Brain (organoid and tissue), 16 donors: ENCODE measurements at places on chromosomes 7 and 10.
A peak's percentile ranks its signal among the peaks of the same experiment; 100 is the strongest.

DNA sequence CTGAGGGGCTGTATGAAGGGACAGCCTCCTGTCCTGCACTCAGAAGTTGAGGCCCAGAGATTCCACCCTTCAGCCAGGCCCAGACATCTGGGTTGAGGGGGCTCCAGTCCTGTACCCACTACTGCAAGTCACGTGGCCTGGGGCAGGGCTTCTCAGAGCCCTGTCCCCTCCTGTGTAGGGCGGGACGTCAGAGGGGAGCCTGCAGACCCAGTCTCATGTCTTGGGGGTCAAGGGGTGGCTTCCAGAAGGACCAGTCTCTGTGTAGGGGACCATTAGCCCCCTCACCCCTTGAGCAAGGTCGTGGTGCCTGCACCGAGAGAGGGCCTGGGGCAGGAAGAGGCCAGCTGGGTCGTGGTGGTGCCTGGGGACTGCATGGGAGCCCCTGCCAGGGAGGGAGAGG is 593 bp upstream of the PILRA start:
- DNase-seq = no peak

- peak; percentile 90 for DNase-seq
Observed at GRCh38 chr7:26658389-26659084, 205.9 kb downstream of the SKAP2 start.

- no peak for DNase-seq
Observed at GRCh38 chr10:33094263-33095051, 136.4 kb upstream of the ITGB1 start.

DNA sequence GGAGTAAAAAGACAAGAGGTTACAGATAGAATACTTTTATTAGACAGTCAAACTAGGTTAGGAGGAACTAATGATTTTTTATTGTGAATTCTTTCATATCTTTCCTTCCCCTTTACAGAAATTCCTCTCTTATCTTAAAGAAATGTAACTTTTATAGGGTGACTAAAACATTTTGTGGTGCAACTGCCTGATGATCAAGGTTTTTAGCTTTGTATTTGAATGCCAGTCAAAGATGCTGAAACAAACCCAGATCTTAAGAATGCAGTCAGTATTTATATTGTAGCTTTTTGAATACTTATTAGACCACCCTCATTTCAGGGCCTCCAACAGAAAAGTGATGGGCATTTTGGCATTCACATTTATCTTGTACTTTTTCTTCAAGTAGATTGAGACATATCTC is 27.4 kb downstream of the TAX1BP1 start:
- no peak for DNase-seq

DNA sequence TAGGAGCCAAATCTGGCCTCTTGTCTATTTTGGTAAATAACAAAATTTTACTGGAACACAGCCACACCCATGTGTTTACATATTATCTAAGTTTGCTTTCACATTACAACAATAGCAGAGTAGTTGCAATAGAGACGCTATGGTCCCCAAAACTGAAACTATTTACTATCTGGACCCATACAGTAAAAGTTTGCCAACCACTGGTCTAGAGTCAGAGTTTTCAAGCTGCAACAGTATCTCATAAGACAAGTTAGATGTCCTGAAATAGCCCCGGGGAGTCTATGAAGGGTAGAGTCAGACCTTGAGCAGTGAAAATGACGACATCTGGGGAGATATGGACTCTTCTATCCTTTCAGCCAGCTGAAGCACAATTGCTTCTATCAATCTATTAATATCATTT is 74.2 kb downstream of the CTNNA3 start:
- no peak for DNase-seq

DNA sequence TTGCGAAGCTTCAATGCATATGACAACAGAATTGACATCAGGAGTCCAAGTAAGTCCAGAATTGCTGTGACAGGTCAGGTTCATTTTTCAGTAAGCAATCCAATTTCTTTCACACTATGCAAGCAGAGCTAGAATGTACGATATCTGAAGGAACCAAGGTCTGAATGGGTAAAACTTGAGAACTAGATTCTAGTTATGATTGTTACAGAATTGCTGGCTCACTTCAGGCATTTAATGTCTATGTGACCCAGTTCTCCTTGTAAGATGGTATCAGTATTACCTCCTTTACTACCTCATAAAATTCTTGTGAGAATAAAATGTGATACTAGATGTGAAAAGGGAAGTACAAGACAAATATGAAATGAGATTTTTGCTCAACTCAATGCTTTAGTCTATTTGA is 159.6 kb downstream of the GPR158 start:
- no peak for DNase-seq

DNA sequence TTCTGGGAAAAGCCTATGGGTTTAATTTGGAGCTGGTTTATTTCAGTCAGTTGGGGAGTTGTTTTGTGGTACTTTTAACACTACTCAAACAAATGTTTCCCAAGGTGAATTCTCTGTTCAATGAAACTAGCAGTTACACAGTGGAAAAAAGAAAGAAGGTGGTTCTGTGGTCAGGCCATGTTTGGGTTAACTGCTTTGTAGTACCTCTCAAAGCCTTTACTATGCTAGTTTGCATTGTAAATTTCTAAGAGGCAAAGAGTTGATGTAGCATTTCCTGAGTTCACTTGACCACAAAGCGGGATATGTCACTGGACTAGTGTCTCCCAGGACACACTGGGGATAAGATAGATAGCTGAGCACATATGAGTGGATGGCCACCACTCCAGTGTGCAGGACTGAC is 145.4 kb downstream of the KIF20B start:
- no peak for DNase-seq

DNA sequence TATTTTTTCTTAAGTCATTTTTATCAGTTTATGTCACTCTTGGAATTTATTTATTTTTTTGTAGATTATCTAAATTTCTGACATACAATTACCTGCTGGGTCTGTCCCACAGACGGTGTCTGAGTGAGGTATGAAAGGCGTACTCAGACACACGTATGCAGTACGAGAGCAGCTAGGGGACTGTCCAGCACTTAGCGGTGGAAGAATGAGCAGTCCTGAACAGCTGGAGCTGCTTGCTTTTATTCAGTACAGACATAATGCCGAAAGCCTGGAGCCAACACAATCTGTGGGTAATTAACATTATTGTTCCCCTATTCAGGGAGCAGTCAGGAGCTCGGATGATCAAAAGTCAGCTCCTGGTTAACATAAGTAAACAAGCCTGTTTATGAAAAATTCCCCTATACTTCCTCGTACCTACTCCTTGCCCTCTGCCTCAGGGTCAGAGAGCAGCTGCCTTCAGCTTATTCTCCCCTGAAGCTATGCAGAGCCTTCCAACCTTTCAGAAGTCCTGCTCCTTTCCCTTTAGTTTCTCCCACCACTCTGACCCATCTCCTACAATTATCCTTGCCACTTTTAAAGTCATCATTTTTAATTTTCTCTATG is 488.0 kb upstream of the POM121L12 start:
- DNase-seq = no peak

GRCh38 chr10:88974446-88975376 is 15.9 kb upstream of the FAS start:
- DNase-seq = no peak

DNA sequence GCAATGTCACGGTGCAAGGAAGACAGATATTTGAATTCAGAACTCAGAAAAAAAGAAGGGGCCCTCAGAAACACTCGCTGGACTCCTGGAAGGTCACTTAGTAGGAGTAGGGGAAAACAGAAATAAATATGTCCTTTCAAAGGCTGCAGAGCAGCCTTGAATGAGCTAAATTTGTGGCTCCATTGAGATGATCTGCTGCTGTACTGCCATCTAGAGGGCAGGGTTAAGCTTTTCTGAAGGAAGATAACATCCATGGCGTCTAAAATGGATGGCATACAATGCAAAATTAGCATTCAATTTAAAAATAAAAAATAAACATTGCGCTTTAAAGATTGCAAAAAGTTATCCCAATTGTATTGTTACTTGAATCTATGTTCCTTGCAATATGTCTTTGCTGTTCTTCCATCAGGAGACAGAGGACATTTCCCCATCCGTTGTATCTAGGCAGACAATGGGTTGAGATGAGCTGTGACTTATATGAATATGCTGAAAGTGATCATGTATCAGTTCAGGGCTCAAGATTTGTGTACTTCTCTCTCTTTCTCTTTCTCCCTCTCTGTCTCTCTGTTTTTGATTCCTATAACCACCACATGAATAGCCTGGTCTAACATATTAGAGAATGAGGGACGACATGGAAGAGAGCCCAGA is 642.2 kb downstream of the SH2D4B start:
- peak; percentile 16 for DNase-seq

DNA sequence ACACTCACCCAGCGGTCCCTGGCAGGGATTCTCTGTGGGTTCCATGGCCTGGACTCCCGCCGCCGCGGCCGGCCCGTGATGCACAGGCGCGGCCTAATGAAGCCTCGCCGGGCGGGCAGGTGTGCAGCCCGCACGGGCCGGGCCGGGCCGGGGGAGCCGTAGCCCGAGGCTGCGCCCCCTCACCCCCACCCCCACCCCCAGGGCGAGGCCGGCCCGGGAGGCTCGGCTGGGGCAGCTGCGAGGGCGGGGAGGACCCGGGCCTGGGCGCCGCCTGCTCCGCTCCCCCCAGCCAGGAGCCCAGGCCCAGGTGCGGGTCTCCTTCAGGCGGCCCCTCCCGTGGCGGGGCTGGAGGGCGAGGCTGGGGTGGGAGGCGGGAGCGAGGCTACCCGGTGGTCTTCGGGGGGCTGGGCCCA is at the start of gene NOBOX:
Gene NOBOX (minus strand): TSS at position 45 of the 413 bp plus-strand sequence.
- no peak for DNase-seq

- no peak for DNase-seq
Observed at GRCh38 chr7:12207046-12207445, 4.0 kb upstream of the TMEM106B start.

GRCh38 chr10:9634466-9634865 is 1383.2 kb upstream of the CELF2 start:
- DNase-seq = no peak
